Articular chondrocyte of knee joint (primary cell): ENCODE measurements at places on chromosomes 6 and 20. TPM values are rescaled to one million over a fixed set of nuclear protein-coding genes. Genes with fewer than 3 reads are reported as not detected.

Gene IL17F
- total RNA-seq = not detected in 2 replicates

Gene ADNP
- total RNA-seq = 27.8 and 31.2 TPM in 2 replicates

Gene LHFPL5
- not detected in 2 replicates for total RNA-seq

Gene SYNCRIP
- 76.3 and 92.3 TPM in 2 replicates for total RNA-seq

Gene ADGRF4
- under 0.01 TPM in 1 of 2 replicates, not detected in the other for total RNA-seq

Gene FOXS1
- total RNA-seq = not detected in 2 replicates

Gene PAX1
- not detected in 2 replicates for total RNA-seq
